Right lobe of liver (tissue), 6 donors: ENCODE measurements at places on chromosomes 4 and X.
A peak's percentile ranks its signal among the peaks of the same experiment; 100 is the strongest.

GRCh38 chrX:5409106-5409505, 819.6 kb downstream of the NLGN4X start:
- no peak for DNase-seq

- DNase-seq, result no peak
Observed at GRCh38 chr4:150974750-150975149, 40.3 kb downstream of the LRBA start.

- DNase-seq, result no peak
Observed at GRCh38 chrX:133685822-133686221, 270.5 kb upstream of the GPC4 start.

DNA sequence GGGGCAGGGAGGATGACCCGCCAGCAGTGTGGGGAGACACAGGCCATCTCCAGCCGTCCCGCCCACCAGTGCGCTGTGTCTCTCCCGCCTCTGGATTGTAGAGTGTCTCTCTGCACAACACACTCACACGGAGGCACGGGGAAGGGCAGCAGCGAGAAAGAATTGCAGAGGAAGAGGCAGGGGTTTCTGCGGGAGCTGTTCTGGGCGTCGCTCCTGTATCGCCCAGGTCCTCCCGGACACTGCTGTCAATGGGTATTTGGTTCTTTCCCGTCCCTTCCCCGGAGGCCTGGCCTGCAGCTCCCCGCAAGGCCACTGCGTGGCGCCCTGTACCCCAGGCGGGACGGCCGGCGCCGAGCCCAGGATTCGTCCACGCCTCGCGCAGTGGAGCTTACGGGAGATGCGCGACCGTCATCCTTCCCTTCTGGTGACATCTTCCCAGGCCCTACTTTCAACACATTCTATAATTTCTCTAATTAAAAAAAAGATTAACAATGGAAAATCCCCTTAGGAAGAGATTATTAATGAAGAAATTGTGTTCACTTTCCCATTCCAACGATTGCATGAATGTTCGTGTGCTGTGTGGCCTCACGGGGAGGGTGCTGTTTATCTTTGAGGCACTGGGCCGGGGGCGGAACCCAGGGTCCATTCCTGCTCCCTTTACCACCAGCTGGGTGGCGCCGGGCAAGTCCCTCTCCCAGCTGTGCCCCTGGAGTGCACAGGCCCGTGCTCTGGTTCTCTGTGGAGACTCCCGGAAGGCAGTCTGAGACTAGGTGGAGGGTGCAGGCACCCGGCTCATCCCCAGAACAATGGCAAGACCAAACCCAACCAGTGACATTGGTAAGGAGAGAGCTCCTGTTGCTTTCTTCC, 95.7 kb downstream of the CPZ start:
- no peak for DNase-seq

DNA sequence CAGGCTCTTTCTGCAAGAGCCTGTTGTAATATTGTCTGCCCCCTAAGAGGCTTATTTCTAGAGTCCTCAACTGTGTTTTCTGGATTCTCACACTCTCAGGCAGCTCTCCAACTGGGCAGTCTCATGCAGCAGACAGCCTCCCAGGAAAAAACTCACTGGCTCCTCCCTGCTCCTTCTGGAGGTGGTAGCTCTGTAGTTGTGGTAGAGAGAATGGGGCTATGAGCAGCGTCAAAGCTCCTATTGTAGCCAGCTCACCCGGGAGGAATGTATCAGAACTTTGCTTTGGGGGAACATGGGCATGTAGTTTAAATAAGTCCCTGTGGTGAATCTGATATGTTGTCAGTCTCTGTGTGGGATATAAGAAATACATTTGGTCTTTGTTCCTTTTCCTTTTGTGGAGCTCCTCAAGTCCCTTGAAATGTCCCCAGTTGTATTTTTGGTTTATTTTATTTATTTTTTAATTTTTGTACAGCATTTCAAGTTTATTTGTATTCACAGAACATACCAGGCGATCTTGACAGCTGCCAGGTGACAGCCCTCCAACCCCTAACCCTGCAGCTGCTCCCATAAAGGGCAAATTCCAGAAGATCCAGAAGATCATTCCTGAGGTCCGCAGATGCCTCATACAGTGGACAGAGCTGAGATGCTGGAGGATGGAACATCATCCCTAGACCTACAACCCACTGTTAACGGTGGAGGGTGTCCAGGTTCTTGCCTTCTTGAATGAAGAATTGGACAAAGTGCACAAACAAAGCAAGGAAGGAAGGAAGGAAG, 45.7 kb downstream of the TRIM61 start:
- no peak for DNase-seq

DNA sequence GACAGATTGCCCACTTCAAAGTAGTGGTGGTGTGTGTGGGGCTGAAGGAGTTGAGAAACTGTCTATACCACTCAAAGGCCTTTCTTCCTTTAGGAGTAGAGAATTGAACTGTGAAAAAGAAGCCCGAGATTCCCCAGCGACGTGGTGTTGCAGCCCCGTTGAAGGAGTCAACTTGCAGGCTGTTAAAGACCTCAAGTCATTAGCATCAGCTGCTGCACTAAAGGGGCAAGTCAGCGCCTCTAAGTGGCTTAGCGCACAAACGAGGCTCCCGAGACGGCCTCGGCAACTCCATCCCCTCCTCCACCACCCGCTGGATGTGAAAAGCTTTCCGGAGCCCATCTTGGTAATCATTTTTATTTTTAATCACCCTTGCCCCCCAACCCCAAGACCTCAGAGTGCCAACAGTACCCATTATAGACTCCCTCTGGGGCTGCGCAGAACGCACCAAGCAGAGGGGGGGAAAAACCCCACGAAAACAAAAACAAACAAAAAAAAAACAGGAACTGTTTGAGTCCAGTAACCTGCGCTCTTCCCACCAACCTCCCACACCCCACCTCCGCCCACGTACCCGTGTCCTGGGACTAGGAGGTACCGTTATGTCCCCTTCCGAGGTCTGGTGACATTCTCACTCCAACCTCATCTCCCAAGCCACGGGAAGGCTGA, 913 bp upstream of the PRDM8 start:
- no peak for DNase-seq

- no peak for DNase-seq
Observed at GRCh38 chr4:80219301-80220025, 22.2 kb downstream of the PRDM8 start.

GRCh38 chr4:71832049-71832448, 48.2 kb upstream of the GC start:
- no peak for DNase-seq

DNA sequence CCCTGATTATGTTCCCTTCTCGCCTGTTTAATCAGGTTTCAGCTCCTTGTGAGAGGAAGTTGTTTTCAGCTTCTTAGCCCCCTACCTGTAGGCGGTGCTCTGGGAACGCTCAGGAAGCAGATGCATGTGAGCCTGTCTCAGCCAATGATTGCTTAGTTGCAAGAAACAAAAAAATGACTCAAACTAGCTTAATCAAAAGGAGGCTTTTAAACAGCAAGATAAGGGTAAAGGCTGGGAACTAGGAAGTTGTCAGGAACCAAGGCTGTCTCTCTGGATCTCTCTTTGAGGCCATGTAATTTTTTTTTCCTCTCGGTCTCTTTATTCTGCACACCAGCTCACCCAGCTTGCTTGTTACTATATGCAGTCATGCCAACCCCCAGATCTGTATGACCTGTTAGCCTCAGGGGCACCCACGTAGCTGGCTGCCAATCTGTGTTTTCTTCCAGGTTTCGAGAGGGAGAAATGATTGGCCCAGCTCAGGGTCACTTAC, 109.1 kb downstream of the PTTG2 start:
- DNase-seq, result no peak

DNA sequence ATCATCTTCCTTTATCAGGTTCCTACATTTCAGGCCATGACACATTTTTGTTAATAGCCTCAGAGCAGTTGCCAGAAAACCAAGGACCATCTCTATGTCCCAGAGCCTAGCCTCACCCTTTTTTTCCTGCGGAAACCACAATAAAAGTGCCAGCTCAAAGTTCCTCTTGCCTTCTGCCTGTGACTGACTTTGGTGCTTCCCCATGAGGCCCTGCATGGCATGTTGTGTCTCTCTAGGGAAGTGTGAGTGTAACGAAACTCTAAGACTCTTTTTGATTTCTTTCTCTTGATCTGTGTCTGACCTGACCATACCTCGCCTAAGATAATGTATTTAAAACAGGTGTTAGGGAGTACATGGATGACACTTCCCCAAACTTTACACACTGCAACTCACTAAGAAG, 642.3 kb upstream of the BOD1L1 start:
- no peak for DNase-seq

DNA sequence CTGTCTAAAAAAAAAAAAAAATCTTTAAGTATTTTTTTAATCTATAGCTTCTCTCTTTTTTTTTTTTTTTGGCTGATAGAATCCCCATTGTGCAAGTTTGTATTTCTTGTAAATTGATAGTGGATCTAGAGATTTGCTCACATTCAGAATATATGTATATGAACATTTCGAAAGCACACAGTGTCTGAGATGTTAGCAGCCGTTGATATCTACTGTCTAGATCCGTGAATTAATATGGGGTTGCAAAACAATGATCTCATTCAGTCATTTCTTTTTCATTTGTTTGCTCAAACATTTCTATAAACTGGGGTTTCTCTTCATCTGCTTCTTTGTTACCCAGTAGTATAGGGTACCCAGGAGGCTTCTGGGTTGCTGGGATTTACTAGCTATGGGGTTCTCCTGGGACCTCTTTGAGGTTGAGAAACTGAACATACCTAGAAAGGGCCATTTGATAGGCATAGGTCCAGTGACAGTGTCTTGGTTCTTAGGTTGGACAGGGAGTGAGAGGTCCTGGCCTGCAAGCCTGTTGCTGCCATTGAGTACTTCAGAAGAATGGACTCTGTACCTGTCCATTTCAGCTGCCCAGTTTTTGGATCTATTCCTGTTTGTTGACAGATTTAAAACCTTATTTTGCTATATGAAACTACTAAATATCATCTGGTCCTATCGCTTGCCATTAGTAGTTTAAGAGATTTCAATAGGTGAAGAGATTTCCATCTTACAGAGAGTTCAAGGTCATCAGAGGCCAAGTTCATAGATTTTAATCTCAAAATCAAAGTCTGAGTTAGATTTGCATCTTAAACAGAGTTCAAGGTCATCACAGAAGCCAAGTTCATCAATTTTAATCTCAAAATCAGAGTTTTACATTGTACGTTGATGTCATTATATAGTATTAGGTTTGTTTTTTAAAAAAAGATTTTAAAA, 50.8 kb downstream of the WWC2 start:
- no peak for DNase-seq

DNA sequence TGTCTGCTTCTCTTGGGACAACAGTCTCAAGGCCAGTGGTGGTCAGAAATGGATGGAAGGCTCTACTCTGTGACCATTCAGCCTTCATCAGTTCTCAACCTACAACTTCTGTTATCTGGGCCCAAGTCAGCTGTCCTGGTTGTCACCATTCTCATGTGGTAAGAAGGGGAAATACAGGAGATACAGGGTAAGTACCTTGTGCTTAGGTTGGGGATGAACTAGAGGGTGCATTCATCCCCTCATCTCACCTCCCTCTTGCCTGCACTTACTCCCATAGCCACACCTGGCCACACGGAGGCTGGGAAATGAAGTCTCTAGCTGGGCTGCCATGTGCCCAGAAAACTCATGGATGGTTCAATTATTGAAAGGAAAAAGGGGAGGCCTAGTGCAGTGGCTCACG, 44.9 kb downstream of the FAM184B start:
- DNase-seq, result no peak

DNA sequence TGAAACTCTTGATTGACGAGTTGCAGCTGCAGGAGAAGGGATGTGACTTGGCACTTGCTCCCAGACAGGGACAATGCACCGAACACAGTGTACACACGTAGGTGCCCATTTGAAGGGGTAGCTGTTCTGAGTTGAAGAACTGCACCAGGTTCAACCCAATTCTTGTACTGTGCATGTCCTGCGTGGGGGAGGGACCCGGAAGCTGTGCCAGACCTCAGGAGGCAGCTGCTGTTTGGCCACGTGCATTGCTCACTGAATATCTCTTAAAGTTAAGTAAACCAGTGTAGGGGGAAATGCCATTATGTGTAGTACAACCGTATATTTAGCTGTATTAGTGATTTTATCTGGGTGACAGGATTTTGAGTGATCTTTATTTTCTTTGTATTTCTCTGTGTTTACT, 12.0 kb upstream of the RBBP7 start:
- peak; percentile 51 for DNase-seq

DNA sequence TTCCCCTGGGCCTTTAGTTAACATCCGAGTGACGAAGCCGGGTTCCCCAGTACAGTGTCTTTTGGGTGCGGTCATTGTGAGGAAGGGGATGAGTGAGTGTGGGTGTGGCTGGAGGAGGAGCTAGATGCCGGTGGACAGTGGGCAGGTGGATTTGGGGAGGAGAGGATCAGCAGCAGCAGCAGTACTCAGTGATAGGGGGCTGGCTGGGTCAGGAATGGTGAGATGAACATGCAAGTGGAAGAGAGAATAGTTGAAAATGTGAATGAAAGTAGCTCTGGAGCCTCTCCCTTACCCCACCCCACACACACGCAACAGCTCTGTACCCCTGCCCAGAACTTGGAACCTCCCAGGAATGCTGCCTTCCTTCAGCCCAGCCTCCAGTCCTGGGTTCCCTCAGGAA, 4.5 kb downstream of the TSR2 start:
- DNase-seq, result no peak

GRCh38 chr4:119559044-119559647, 69.5 kb downstream of the PDE5A start:
- DNase-seq, result no peak

GRCh38 chr4:94305466-94306225, 37.0 kb downstream of the HPGDS start:
- no peak for DNase-seq

DNA sequence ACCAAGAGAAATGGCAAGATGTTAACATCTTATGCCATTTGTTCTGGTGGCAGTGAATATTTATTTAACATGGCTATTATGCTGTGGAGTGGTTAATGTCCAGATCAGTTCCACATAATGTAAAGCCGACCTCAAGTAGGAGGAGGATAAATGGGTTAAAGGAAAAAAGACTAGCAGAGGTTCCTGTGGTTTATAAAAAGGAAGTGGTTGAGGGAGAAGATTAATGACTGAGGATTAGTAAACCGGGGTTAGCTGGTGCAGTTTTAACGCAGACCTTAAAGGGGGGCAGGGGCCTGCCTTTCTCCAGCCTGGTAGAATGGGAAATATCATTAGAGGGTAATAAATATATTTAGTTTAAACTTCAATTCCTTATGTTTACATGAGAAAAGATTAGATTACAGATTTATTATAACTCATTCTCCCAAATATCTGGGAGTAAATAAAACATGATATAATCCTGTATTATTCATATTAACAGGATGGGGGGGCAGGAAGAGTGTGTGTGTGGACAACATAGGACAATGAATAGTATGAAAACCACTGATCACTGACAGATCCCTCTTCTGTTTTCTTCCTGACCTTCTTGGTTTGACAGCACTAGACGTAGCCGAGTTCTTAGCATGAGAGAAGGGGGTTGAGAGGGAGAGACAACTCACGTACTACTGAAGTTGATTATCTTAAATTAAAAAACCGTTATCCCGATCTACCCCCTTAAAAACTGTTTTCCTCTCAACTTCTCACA, 124.1 kb upstream of the LIMCH1 start:
- DNase-seq, result no peak

DNA sequence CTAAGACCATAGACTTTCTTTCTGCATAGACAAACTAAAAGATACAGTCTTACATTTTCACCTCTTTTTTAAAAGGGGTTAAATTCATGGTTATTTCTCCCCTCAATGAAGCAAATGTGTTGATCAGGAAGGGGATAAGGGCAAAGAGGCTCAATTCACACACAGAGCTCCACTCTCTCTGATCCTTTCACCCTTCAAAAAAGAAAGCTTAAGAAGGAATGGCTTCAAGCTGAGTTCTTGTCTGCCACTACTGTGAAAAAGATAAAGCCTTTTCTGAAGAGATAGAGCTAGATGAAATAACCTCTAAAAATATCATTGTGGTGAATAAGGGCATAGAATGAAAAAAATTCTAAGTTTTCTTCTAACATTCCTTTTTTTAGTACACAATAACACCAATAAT, 28.3 kb downstream of the SEPSECS start:
- no peak for DNase-seq
